ENCODE measurements at places on chromosomes 16 and 17.

- DNase-seq, result no peak
Measured at GRCh38 chr17:68383443-68384321, 73.6 kb downstream of the WIPI1 start.

- no peak for DNase-seq
Measured at GRCh38 chr17:50926523-50926922, 60.4 kb upstream of the TOB1 start.

DNA sequence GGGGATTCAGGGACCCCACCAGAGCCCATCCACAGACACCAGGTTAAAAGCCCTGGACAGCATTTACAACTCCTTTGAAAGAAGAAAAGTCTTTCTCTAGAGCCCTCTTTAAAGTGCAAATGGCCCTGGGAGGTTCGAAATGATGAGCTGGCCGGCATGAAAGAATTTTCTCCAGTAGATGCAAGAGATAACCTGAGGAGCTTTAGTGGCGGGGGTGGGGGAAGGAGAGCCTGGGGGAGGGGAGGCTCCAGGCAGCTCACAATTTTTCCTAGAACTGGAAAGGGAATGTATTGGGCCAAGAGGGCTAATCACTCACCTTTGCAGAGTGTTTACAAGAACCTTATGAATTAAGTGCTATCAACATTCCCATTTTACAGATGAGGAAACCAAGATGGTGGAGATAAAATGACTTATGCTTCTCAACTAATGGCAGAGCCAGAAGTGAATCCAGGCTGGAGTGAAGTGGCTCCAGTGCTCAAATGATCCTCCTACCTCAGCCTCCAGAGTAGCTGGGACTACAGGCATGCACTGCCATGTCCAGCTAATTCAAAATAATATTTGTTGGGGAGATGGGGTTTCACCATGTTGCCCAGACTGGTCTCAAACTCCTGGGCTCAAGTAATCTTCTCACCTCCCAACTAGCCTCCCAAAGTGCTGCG lies 4.2 kb upstream of the CDH1 start:
- no peak for DNase-seq

DNA sequence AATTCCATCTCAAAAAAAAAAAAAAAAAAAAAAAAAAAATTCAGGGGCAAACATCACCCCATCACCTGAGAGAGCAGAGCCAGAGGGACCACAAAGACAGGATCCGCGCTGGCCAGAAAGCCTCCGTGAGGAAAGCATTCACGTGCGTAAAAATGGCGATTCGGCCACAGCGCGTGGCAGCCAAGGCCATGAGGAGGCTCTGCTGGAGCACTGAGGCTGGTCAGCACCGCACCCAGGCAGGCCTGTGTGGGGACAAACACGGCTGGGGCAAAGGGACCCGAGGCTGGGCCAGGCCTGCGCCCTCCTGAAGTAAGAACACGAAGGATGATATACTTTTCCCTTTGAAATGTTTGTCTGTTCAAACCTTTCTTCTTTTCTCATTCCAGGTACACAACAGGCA lies 45.2 kb downstream of the MAP1LC3B start:
- DNase-seq, result no peak

DNA sequence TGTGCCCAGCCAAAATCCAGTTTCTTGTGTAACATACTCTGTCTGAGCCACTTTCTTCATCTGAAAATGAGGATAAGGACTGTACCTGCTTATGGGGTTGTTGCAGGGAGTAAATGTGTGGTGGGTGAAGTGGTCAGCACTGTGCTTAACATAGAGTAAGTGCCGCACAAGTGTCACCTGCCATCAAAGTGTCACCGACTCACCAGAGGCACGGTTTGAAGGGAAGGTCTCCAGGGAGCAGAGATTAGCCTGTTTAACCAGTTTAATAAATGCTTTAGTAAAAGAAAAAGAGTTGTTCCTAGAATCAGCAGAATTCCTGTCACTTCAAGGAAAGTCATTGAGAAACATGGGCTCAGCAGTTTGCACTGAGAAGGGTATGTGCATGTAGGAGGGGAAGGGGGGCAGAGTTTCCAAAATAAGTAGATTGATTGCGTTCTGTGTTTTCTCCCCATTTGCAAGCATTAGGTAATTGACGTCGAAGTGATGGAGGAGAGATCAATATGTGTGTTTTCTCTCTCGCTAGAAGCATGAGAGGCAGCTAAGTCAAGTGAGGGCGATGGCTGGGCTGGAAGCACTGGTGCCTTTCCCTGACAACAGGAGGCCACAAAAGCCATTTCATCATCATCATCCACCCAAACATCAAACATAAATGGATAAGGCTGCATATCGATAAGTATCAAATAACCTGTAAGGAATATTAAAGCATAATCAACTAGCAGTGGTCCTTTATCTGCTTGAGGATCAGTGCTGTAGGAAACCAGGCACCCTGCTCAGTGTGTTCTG lies 19.1 kb downstream of the FAM20A start:
- DNase-seq, result no peak

- no peak for DNase-seq
Measured at GRCh38 chr16:3792472-3793012, 75.2 kb upstream of the TRAP1 start.

DNA sequence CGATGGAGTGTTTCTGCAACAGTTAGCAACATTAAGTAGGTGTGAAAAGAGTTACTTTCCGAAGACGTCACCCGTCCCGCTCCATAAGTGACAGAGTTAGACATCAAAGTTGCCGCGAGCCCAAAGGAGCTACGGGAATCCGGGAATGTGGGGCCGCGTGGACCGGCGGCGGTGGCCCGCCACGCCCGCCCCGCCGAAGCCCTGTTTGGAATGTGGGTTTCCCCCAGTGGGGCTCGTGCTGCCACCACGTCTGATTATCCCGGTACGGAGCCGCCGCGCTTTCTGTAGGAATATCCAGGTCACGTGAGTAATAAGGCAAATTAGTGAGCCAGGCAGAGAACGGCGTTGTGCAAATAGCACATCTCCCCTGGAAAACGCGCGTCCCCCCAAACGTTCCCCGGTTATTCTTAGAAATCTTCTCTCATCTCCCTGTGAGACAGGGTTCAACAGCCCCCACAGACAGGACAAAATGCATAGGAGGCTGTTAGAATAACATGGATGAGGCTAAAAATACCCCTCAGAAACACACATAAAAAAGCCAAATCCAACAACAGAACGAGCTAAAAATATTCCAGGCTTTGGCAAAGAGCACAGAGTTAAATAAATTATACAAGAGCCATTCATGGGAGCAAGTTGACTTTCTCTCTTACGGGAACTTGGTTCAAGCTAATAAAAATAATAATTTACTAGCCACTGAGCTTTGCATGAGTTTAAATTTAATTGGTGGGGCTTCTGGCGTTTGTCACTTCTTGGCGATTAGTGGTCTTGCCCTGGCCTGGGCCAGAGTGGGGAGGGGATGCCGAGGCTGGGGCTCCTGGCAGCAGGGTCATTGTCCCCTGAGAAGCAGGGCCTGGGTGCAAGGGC lies 8.6 kb downstream of the BAHCC1 start:
- DNase-seq, result no peak

DNA sequence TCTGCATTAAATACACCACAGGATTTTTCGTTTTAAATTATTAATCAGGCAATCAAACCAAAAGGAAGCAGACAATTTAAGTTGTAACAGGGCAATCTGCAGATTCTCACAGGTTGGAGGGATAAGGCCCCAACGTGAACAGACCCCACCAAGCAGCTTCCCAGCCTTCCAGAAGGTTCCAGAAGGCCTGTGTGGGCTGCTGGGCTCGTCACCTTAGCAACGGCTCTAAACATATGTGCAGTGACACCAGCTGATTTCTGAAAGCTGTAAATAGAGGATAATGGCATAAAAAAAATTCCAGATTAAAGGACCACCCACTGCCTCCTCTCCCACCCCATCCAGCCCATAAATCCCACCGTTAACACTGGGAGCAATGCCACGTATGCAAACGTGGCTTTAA lies 123.8 kb downstream of the ZNF778 start:
- no peak for DNase-seq

DNA sequence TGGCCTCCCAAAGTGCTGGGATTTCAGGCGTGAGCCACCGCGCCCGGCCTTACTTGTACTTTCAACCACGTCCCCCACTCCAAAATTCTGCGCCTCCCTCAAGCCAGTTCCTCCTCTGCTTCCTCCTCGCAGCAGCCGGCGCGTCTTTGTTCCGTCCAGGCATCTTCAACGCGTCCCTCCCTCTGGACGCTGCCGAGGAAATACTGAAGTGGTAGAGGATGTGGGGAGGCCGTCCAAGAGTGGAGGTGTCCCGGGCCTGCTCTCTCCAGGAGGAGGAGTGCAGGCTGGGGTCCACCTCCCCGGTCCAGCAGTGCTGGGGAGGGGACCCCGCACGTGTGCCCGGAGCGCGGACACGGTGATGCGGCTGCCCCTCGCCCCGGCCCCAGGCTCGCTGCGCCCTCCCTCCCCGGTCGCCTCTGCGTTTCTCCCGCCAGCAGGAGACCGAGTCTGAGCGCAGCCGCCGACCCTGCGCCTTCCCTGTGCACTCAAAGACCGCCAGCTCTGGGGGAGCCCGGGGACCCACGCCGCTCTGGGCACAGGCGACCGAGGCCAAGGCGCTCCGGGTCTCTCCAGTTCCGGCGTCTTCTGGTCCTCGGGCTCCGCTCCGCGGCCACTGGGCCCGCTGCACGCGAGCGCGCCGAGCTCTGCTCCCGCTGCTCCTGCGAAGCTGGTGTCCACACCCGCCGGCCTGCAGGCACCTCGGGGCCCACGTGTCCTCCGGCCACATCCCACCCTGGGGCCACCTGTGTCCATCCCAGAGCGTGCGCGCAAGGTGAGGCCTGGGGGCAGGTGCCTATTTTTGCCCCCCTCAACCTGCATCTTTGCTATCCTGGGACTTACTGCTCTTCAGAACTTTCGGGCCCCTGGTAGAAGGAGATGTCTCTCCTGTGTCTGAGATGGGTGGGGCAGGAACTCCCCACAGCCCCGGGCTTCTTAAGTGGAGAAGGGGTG lies 31.7 kb downstream of the OSBPL7 start:
- no peak for DNase-seq

GRCh38 chr16:73186752-73187601 lies 139.0 kb upstream of the ZFHX3 start:
- no peak for DNase-seq

- no peak for DNase-seq
Measured at GRCh38 chr16:20676268-20676825, 21.1 kb downstream of the ACSM1 start.

DNA sequence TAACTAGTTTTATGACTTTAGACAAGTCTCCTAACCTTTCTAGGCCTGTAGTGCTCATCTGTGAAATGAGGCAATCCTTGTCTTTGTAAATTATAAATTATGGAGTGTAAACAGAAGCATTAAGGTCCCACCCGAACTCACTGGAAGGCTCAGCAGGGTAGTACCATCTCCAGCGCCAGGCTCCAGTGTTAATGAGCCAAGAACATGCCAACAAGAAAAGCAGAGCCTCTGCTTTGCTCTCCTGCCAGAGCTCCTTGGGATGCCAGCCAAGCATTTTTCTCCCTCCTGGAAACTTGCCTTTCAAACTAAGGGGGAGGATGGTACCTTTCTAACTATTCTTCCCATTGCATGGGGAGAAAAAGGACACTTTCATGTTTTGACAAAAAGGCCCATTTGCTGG lies 14.9 kb downstream of the LIMD2 start:
- no peak for DNase-seq

- DNase-seq, result no peak
Measured at GRCh38 chr16:24980077-24980793, 34.9 kb downstream of the ARHGAP17 start.

DNA sequence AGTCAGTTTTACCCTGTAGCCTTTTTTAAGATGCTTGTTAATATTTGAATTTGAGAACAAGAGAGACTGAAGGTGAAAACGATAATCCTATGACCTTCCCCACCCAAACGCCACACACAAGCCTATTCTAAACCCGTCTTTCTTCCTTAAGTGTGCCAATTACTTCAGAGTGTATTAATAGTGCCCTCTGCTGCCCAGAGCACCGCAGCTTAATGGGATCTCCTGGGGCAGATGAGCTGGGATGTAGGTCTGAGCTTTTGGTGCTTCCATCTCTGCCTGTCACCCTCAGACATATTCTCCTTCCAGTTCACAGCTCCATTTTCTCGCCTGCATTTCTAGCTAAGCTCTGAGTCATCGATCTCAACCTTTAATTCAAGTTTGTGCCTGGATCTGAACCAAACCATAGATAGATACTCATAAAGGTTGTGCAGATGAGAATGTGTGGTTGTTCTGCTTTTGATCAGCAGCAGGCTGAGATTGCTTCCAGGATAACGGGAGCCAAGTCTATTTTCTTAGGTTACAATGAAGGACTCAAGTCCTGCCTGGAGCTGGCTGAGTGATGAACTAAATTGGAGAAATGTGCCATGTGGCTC lies 46.4 kb upstream of the CDH13 start:
- no peak for DNase-seq

- DNase-seq, result no peak
Measured at GRCh38 chr16:74892574-74893461, 92.1 kb downstream of the WDR59 start.

- no peak for DNase-seq
Measured at GRCh38 chr16:30892670-30893416, 1.0 kb downstream of the BCL7C start.

DNA sequence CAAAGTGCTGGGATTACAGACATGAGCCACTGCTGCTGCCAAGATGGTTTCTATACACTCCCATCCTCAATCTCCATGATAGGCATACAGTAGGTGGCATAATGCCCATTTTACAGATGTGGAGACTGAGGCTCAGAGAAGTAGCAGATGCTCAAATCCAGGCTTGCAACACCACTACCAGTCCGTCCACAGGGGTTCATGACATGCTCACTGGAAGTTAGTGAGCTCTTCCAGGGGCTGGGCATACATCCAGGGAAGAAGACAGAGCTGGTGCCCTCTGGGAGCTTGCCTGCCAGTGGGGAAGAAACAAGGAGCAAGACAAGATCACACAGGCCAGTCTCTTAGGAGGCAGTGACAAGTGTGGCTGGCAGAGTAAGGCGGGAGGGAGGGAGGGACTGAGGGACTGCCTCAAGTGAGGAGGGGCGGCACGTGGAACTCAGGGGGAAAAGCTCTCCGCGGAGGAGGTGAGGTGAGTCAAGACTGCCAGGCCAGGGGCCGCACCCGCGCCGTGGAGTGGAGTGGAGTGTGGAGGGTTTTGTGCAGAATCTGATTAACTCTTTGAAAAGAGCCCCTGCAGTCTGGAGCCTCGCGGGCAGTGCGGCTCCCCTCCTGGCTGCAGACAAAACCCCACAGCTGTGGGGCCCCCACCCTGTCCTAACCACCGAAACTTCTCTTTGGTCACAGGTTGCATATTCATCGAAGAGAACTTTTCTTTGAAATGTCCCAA lies 27.9 kb downstream of the SREBF1 start:
- no peak for DNase-seq

GRCh38 chr17:10313037-10313672 lies 59.7 kb downstream of the MYH13 start:
- DNase-seq, result no peak

DNA sequence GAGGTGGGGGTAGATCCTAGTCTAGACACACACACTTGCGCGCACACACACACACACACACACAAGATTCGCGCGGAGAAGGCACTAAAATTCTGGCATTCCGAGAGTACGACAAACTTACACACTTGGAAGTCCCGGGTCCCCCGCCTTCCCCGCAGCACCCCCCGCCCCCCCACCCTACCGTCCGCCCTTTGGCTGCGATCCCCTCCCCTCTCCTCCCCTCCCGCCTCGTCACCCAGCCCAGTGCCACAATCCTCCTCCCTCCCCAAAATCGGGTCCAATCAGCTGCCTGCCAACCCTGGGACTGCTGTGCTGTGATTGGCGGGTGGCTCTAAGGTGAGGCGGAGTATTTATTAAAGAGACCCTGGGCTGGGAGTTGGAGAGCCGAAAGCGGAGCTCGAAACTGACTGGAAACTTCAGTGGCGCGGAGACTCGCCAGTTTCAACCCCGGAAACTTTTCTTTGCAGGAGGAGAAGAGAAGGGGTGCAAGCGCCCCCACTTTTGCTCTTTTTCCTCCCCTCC lies at the start of gene SOX9:
SOX9 (plus strand) TSS at position 379 of the 522 bp plus-strand sequence. CDS start 372 bp downstream, outside the sequence.
- DNase-seq, result no peak

GRCh38 chr17:34313164-34313563 lies 6.1 kb upstream of the CCL8 start:
- no peak for DNase-seq
